Osteoblast (primary cell): ENCODE measurements at places on chromosomes 7 and 10. TPM values are rescaled to one million over a fixed set of nuclear protein-coding genes. Genes with fewer than 3 reads are reported as not detected.

- peak; percentile 37 for DNase-seq
These were observed 6.7 kb upstream of the LRGUK start for GRCh38 chr7:134120405-134120804.

GRCh38 chr10:56068473-56069263 is 292.4 kb downstream of the ZWINT start:
- peak; percentile 15 for DNase-seq

GRCh38 chr7:46486256-46487206 is 565.5 kb upstream of the IGFBP3 start:
- peak; percentile 57 for DNase-seq

- DNase-seq, result no peak
These were observed 805.9 kb upstream of the AUTS2 start for GRCh38 chr7:68792351-68792750.

DNA sequence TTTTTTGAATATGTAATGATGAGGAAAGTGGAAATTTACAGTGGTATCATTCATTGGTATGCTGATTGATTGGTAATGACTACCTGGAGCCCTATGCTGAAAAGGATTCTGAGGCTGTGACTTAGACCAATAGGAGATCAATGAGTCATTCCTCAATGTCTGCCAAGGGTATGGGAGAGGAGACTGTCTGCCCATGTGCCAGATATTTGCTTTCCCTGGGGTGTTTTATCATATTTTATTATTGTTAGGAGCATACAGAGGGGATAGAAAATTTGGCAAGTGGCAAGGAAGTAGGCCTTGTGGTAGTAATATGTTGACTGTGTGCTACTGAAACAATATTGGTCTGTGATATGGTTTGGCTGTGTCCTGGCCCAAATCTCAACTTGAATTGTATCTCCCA is 54.8 kb downstream of the ASAH2B start:
- DNase-seq, result no peak

- DNase-seq, result peak; percentile 87
These were observed 117.3 kb downstream of the FANK1 start for GRCh38 chr10:126013489-126014281.

- DNase-seq, result no peak
These were observed 1176.9 kb downstream of the TYW1 start for GRCh38 chr7:68173513-68173912.

GRCh38 chr10:9274206-9274755 is 1219.8 kb downstream of the GATA3 start:
- no peak for DNase-seq

GRCh38 chr7:36734731-36735130 is 10.4 kb upstream of the AOAH start:
- DNase-seq, result peak; percentile 29

GRCh38 chr10:129965425-129965808 is 1.3 kb upstream of the EBF3 start:
- DNase-seq, result no peak

DNA sequence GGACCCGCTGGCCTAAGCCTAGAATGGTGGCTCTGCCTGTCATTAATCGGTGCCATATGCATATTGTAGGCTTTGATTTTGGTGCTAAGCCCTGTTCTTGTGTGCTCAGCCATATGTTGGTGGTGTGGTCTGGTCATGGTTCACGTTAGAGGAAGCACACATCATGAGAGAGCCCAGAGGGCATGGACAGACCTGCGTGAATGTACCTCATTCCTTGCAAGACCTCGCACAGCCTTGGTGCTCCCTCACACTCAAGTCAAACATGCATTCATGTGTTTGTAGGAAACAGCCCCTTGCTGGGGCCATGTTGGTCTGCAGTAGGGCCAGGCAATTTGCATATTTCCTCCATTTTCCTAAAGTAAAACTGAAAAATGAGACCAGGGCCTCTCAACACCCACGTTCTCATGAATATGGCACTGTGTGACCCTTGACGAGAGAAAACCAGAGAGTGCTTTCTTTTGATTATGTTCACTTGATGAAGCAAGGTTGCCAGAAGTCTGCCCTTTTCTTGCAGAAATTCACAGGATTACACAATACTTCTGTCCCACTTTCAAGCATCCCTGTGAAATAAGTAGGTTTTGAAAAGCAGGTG is 268.7 kb downstream of the CELF2 start:
- no peak for DNase-seq

DNA sequence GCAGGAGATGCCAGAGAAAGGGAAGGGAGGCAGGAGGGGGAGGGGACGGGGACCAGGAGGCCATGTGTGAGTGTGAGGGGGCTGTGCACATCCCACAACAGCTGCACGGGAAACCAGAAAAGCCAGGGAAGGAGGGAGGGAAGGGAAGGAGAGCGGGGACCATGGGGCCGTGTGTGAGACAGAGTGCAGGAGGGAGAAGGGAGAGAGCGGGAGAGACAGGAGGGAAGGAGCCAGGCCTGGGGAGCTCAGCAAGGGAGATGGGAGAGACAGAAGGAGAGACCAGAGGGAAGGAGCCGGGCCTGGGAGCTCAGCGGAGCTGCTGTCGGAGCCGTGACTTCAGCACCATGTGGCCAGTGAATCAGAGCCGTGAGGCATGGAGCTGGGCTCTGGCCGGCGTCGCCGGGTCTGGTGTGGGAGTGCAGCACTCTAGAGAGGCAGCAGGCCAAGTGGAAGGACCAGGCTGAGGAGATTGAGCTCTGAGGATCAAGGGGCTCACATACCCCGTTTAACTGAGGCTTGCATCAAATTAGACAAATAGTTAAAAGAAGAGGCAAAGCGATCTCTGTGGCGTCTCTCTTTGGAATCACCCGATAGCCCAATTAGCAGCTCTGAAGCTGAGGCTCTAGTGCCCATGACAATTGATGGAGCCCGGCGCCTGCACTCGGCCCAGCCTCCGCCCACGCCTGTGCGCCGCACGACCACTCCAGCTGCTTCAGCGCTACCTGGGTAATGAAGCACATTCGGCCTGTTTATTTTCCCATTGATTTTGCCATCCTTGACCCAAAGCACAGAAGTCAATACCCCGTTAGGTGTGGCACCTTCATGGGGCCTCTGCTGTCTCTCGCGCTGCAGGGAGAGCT is 150.4 kb downstream of the MAD1L1 start:
- peak; percentile 98 for DNase-seq

DNA sequence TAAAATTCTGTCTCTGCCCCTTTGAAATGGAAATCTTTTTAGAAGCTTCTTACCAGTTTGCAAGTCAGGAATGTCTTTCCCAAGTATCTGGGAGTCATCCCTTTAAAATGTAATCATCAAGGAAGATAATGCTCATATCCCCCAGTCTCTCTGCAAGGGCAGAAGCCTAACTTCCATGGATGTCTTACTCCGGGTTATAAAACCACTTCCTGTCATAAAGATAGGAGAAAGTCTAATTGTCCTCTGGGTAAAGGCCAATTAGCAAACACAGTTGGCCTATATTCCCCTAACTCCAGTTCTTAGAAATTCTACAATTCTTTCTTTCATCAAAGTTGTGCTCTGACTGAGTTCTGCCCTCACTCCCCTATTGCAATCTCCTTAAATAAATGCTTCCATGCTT is 1631.5 kb upstream of the LRRTM3 start:
- no peak for DNase-seq

DNA sequence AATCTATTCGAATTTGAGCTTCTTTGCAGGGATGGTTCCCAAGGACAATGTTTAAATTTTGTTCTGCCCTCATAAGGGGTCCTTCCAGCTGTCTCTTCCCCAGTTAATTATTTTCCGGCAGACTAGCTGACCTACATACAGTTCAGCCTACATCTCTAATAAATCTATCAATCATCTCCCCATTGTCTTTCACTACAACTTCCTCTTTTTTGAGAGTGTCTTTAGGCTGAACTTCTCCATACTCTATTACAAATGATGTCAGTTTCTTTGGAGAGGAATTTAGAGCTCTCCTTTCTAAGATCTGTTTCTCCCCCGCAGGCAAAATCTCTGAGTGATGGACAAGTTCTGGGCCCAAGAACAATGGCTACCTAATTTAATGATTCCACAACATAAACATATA is 122.2 kb downstream of the PCLO start:
- DNase-seq, result no peak

- DNase-seq, result peak; percentile 89
These were observed 133.6 kb downstream of the ZMIZ1 start for GRCh38 chr10:79202188-79203013.

DNA sequence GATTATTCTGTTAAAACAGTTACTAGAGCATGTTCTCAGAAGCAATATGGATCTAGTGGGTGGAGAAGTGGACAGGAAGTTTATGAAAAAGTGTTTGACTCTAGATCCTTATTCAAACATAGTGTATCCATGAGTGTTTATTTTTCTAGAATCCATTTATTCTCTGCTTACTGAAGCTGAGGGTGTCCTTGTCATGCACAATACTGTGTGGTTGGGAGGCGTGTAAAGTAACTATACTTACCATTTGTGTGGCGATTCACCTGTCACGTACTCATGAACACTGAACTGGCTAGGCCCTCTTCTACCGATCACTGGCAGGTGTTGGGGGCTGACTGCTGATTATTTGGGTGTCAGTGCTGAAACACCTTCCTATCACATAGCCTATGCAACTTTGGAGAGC is 74.0 kb downstream of the POU6F2 start:
- no peak for DNase-seq

- DNase-seq, result no peak
These were observed 23.5 kb upstream of the ABLIM1 start for GRCh38 chr10:114681542-114681941.

DNA sequence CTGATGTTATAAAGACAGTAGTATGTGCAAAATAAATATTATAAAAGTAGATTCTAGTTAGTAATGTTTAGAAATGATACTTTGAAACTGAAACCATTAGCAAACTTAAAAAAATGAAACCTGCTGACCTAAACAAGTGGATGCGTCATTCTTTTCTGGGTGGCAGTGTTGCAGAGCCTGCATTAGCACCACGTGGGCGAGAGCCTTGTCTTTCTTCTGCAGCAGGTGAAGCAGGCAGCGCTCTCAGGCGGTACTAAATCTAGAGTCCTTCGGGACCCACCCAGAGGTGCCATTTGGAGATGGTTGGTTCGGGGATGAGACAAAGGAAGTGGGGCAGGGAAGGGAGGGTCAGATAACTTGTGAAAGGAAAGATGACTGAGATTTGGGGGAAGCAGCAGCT is 759.1 kb upstream of the IGFBP3 start:
- no peak for DNase-seq

DNA sequence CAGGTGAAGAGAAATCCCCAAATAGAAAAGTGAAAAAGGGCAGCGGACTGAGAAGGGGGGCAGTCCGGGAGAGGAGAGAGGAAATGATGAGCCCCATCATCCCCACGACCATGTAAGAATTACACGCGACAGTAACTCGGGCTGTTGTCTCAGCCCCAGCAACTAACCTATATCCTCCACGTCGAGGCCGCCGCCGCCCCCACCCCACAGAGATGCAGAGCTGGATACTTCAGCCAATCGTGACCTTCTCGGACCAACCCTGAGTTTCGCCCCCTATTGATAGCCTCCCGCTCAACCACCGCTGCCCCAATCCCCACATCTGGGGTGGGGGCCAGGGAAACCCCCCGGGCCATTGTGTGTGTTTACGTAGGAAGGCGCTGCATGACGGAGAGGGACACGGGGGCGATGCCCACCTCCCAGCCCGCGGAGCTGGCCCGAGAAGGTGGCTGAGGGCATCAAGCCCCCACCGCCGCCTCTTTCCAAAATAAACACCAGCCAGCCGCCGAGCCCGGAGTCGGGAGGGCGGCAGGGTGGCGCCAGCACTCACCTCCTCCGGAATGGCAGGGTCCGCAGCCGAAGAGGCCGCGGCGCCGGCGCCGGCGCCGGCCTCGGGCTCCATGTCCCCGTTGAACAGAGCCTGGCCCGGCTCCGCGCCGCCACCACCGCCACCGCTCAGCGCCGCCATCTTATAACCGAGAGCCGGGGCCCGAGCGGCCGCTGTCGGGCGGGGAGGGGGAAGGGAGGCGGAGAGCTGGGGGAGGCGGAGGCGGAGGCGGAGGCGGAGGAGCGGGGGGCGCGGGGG is 509 bp downstream of the BRAF start:
- peak; percentile 81 for DNase-seq

DNA sequence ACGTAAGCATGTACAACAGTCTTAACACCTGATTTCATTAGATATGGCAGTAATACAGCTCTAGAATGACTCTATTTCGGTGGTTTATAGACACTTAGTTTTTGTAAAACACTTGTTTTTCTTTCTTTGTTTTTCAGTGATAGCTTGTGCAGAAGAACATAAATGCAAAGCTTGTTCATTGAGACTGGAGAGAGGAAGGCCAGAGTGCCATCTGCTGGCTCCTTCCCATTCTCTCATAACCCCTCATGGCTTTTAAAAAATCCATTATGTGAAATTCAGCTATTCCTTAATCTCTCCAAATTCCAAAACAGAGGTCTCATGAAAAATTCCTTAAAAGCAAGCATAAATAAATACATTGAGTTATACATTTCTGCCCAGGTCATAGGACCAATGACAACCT is 76.3 kb downstream of the CACNB2 start:
- peak; percentile 36 for DNase-seq

GRCh38 chr10:61195211-61195610 is 251.2 kb upstream of the RHOBTB1 start:
- DNase-seq, result no peak

Gene ASB15
- total RNA-seq, result not detected in 2 replicates

Gene GHRHR
- total RNA-seq, result not detected in 2 replicates

Gene TMEM130
- total RNA-seq, result 0.88 and 1.1 TPM in 2 replicates

Gene HYAL4
- total RNA-seq, result not detected in 2 replicates

Gene AGAP6
- total RNA-seq, result 3.5 and 4.3 TPM in 2 replicates

Gene H2BK1
- not detected in 2 replicates for total RNA-seq

Gene MMP21
- not detected in 2 replicates for total RNA-seq

Gene ALOX5
- total RNA-seq, result not detected in 2 replicates

Gene VENTX
- total RNA-seq, result not detected in 2 replicates

Gene GATA3
- total RNA-seq, result not detected in 2 replicates

Gene LIPM
- not detected in 2 replicates for total RNA-seq

Gene MOGAT3
- not detected in 2 replicates for total RNA-seq
